Parietal lobe (tissue), 2 donors: ENCODE measurements at places on chromosomes 2 and 18. TPM values are rescaled to one million over a fixed set of nuclear protein-coding genes. Genes with fewer than 3 reads are reported as not detected.

CFAP65 gene
- total RNA-seq: 0.63 TPM

HRH4 gene
- not detected for total RNA-seq

FBXO15 gene
- total RNA-seq: 5.9 TPM

EN1 gene
- not detected for total RNA-seq

KLF11 gene
- 14.7 TPM for total RNA-seq

BOLL gene
- total RNA-seq: not detected

RUFY4 gene
- total RNA-seq: not detected

PER2 gene
- 10.0 TPM for total RNA-seq

ATP5F1A gene
- 649 TPM for total RNA-seq

NXPH2 gene
- 26.9 TPM for total RNA-seq

RESP18 gene
- not detected for total RNA-seq

CFC1 gene
- not detected for total RNA-seq

GNLY gene
- total RNA-seq: 0.31 TPM

LHCGR gene
- not detected for total RNA-seq

SOCS6 gene
- total RNA-seq: 36.9 TPM

TRIM43 gene
- total RNA-seq: not detected

CPO gene
- not detected for total RNA-seq

GALNT5 gene
- total RNA-seq: under 0.01 TPM

ALKAL2 gene
- not detected for total RNA-seq

MAPK4 gene
- 23.8 TPM for total RNA-seq

CD8B2 gene
- total RNA-seq: not detected

TPGS2 gene
- total RNA-seq: 158 TPM

TRABD2A gene
- 1.6 TPM for total RNA-seq

GPR35 gene
- 2.5 TPM for total RNA-seq

SULT1C2 gene
- total RNA-seq: 0.31 TPM

ALK gene
- 2.5 TPM for total RNA-seq

PSMD14 gene
- 100 TPM for total RNA-seq

SCN3A gene
- 313 TPM for total RNA-seq

MAB21L4 gene
- not detected for total RNA-seq

UBE2F gene
- total RNA-seq: 30.4 TPM

CHST9 gene
- 2.5 TPM for total RNA-seq

SCYGR4 gene
- not detected for total RNA-seq

RMDN2 gene
- 12.2 TPM for total RNA-seq

ALPI gene
- total RNA-seq: not detected

TWSG1 gene
- total RNA-seq: 18.8 TPM

TACR1 gene
- total RNA-seq: 0.94 TPM

KLHL41 gene
- 2.8 TPM for total RNA-seq

OR6B2 gene
- not detected for total RNA-seq

LCT gene
- not detected for total RNA-seq

PTPRM gene
- 61.0 TPM for total RNA-seq

BCS1L gene
- 30.4 TPM for total RNA-seq

TET3 gene
- total RNA-seq: 35.7 TPM

LONRF2 gene
- total RNA-seq: 87.6 TPM

GNAL gene
- total RNA-seq: 59.8 TPM
